Cerebellar nuclear complex (tissue), 1 donor: ENCODE measurements at places on chromosomes 13 and 19.

- DNase-seq, result no peak
Observed at GRCh38 chr13:114116734-114117133, 15.7 kb downstream of the RASA3 start.

DNA sequence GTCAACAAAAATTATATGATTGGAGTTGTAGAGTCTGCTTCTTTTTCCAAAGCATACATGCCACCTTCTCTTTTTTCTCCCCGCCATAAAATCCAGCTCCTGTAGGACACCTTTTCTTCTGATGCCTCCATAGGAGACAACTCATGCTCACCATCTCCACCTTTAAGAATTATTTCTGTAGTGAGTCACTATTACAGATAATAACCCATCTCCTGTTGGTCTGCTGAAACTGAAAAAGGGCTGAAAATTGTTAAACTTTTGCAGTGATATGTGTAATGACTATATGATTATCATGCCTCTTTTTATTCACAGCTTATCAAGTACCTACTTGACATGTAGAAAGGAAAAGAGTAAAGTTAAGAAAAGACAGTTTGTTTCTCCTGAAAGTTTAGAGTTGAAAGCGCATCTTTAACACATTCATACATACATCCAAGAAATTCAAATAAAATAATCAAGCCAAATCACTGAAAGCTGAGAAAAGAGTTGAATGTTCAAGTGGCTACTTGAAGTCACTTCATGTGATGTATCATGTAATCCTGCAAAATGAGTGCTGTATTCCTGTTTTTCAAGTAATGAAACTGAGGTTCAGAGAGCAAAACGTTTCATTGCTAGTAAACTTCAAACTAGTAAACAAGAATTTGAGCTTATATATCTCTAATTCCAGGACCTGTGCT lies 35.5 kb upstream of the LPAR6 start:
- no peak for DNase-seq

GRCh38 chr19:8224394-8225145 lies 15.4 kb downstream of the CERS4 start:
- DNase-seq, result no peak

DNA sequence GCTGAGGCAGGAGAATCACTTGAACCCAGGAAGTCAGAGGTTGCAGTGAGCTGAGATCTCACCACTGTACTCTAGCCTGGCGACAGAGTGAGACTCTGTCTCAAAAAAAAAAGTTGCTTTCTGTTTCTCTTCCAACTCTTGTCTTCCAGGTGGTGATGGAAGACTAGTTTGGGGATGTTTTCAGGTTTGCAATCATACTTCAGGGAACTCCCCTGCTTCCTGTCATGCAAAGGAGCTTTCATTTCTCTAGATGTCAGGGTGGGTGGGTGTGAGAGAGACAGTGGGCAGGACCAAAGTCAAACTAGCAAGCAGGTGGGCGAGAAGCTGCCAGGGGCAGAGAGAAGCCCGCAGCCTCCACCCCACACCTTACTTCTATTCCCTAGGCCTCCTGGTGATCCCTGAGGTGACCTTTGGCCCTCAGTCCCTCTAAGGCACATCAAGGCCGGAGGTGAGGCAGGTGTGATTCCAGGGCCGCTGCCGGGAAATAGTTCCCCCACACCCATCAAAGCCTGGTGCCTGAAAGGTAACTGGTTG lies 25.7 kb downstream of the CCNE1 start:
- DNase-seq, result no peak

GRCh38 chr13:109403012-109403421 lies 383.4 kb downstream of the IRS2 start:
- no peak for DNase-seq

DNA sequence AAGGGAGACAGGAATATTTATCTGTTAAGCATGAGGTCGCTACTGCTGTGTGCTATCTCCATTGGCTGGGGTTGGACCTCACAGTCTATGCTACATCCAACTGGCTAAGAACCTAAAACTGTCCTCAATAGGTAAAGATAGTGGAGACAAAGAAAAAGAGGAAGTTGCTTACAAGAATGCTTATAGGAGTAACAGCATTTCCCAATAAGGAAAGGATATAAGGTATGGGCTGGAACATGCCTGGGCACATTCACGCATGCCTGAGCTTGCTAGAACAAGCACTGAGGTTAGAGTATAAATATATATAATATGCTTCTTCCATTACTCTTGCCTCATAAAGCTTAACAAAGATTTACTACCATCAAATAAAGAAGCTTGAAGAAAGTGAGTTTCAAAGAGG lies 47.9 kb upstream of the CEACAM21 start:
- no peak for DNase-seq

DNA sequence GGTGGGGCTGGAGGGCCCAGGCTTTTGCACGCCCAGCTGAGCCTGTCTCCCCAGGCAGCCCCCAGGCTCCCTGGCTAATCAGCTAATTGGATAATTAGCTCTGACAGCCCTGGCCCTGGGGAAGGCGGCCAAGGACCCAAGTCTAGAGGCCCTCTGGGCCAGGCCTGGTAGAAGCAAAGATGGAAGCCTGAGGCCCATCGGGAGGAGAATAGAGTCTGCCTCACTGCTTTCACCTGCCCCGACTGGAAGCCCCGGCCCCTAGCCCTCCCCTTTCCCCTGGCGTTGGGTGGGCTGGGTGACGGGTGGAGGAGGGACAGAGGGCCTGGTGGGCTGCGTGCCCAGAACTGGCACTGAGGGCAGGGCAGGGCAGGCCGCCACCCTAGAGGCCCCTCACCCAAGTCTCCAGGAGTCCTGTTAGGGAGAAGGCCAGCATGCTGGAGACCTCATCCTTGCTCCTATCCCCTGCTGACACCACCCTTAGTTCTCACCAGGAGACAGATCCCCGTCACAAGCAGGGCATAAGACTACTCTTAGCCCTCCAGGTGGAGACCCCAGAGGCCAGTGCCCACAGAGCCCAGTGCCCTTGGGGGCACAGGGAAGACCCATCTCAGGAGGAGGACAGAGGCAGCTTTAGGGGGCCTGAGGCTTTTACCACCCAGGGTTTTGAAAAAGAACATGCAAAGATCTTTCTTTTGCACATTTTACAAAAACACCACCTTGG lies 12.0 kb downstream of the LYL1 start:
- no peak for DNase-seq

GRCh38 chr13:99288089-99288488 lies 19.1 kb downstream of the GPR183 start:
- DNase-seq, result no peak

DNA sequence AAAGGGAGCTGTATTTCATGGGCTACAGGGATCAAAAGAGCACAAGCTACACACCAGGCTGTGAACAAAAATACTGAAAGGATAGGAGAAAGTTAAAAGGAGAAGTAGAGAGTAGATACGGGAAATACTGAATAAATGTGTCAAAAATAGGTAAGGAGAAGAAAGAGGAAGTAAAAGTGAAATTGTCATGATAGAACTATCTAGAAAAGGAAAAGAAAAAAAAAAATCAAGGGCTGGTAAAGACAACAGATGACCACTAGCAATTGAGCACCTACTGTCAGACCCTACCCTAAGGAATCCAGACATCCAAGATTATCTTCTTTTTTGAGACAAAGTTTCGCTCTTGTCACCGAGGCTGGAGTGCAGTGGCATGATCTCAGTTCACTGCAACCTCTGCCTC lies 4.8 kb downstream of the RUBCNL start:
- no peak for DNase-seq

- no peak for DNase-seq
Observed at GRCh38 chr19:46173886-46174480, 25.9 kb downstream of the IGFL2 start.

DNA sequence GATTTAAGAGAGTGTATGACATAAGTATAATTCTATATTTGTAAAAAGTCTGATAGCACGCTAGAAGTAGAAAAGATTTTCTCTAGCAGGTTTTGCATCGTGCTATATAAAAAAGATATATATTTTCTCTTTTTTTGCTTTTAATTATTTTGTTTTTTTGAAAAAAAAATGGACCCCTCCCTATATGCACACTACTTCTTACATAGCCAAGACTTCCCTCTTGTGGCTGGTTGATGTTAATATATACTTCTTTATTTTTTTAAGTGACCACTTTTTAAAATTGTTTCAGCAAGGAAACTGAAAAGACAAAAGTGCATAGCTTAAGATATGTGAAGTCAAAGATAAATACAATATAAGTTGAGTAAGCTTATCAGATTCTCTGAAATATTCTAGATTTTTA lies 1202.8 kb downstream of the DIAPH3 start:
- no peak for DNase-seq

- no peak for DNase-seq
Observed at GRCh38 chr19:41887711-41888382, 4.9 kb downstream of the ARHGEF1 start.

DNA sequence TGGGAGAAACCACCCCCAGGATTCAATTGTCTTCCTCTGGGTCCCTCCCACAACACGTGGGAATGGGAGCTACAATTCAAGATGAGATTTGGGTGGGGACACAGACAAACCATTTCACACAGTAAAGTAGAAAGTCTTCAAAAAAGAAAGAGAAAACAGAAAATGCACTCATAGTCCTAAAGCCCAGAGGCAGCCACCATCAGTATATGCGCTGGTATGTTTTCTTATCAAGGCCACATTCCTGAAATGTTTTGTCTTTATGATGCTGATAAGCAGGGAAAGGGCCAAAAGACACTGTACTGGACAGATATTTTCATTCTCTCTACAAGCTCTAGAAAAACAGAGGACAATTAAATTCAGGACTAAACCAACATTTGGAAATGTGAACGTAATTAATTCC lies 375.8 kb upstream of the TSHZ3 start:
- DNase-seq, result no peak

- no peak for DNase-seq
Observed at GRCh38 chr13:20702915-20703779, at the start of gene IL17D. TSS of gene IL17D (plus strand) at chr13:20703699. CDS start at chr13:20704002, 303 bp downstream.

DNA sequence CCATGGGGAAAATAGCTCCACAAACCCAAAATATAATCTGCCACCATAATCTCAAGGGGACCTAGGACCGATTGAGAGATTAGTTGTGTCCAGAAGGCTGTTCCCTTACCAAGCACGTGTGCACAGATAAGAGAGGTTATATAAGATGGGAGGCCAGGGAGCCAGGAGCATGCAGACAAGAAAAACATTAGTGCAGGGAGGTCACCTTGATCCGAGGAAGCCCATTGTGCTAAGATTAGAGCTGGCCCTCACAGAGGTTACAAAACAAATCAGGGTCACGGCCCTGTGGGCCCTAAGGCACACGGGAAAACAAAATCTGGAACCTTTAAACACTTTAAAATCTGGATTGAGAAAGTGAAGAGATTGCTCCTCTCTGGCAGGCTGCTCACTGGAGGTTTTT lies 37.7 kb downstream of the RGCC start:
- DNase-seq, result no peak

GRCh38 chr13:111862836-111863815 lies 203.8 kb upstream of the SOX1 start:
- DNase-seq, result no peak

DNA sequence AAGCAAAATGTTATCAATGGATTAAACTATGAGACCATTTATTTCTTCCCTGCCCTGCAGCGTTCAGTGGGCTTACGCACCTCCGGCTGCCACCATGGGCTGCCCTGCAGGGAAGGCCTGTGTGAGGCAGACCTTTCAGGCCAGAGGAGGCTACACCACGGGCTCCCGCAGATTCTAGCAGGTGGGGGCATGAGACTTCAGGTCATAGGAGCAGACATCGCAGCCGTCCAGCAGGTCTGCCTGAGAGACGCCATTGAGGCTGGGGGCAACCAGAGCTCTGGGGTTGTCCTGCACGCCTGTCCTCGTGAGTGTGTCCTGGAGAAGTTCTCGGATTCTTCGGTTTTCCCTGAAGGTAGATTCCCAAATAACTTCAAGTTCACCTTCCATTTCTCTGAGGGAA lies 9.4 kb upstream of the SLC7A9 start:
- no peak for DNase-seq

GRCh38 chr19:900043-900301 lies 6.7 kb downstream of the RNU6-9 start:
- no peak for DNase-seq

- no peak for DNase-seq
Observed at GRCh38 chr19:2636897-2637683, 65.4 kb downstream of the GNG7 start.

DNA sequence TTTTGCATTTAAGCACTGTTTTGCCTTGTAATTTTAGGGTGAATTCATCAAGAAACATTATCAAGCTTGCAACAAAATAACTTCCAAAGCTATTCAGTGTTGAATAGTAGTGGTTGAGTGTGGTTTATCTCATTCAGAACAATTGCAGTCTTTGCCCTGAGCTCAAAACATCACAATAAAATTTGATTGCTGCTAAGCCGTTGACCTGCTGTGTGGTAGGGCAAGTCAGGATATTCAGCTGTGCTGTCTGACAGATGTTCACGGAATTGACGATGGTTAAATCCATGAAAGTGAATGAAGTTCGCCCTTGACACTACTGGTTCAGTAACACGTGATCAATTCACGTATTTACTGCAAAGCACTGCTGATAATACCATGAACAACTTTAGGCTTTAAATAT lies 66.9 kb downstream of the GJA3 start:
- no peak for DNase-seq

DNA sequence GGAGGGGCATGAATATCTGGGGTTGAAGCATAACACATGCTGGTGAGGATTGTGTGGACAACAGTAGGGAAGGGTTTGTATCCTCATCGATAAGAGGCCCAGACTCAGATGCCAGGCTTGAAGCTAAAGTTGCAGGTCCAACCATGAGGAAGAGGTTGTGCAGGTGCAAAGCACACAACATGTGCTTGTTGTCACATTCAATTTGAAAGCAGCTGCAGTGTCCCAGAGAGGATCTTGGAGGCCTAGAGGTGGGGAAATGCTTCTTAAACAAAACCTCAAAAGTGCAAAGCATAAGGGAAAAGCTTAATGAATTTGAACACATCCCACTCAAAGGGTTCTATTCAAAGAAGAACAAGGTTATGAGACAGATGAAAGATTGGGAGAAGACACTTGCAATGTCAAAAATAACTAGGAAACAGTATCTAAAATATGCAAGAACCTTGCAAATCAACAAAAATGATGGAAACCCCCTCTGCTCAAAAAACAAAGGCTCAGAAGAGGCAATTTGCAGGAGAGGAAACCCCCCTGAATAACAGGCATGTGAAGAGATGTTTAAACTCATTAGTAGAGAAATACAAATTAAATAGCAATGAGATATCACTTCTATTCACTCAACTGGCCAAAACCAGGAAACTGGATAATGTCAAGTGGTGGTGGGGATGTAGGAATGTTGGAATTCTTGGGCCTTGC lies 187.1 kb downstream of the KATNAL1 start:
- no peak for DNase-seq

- no peak for DNase-seq
Observed at GRCh38 chr13:50923272-50923671, 13.7 kb downstream of the RNASEH2B start.

DNA sequence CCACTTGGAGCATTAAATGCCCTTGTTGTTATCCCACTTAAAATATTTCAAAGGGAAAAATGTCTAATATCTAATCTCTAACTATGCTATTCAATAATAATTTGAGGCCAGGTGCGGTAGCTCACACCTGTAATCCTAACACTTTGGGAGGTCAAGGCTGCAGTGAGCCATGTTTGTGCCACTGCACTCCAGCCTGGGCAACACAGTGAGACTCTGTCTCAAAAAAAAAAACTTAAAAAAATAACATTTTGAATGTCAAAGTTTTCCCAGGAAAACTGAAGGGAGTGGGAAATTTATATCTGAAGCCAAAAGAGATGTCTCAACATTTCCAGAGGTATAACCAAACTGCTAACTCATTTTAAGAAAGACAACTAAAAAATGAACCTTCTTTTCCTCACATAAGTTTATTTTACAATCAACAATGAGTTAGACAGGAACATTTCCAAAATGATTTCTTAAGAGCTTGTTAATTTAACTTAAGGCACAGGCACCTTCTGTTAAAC lies 47.9 kb downstream of the CAB39L start:
- no peak for DNase-seq

GRCh38 chr13:103194871-103195270 lies 128.7 kb upstream of the SLC10A2 start:
- DNase-seq, result no peak

GRCh38 chr19:18666784-18667183 lies 16.7 kb upstream of the CRTC1 start:
- DNase-seq, result no peak
